ENCODE measurements at places on chromosomes 4 and X. TPM values are rescaled to one million over a fixed set of nuclear protein-coding genes. Genes with fewer than 3 reads are reported as not detected.

HPGD gene
- 85.2 TPM for total RNA-seq

SMIM43 gene
- not detected for total RNA-seq

FAM50A gene
- 36.8 TPM for total RNA-seq

AP1S2 gene
- total RNA-seq, result 8.2 TPM

SCD5 gene
- 0.87 TPM for total RNA-seq

FAM149A gene
- 21.8 TPM for total RNA-seq

OPN1MW gene
- not detected for total RNA-seq

PGAM4 gene
- not detected for total RNA-seq

RASSF6 gene
- total RNA-seq, result 0.46 TPM

PABPC4L gene
- 0.20 TPM for total RNA-seq

STK32B gene
- total RNA-seq, result not detected

PJA1 gene
- total RNA-seq, result 9.7 TPM

CT45A5 gene
- total RNA-seq, result not detected

FRMD7 gene
- total RNA-seq, result 0.07 TPM

BEX5 gene
- total RNA-seq, result 1.4 TPM

ZNF711 gene
- total RNA-seq, result 0.37 TPM

PSAPL1 gene
- total RNA-seq, result not detected

F8A2 gene
- not detected for total RNA-seq
